Activated naive CD4-positive, alpha-beta T cell treated with anti-CD3 and anti-CD28 coated beads, Interleukin-2, amount 50 U/mL, for 16 hours (primary cell): ENCODE measurements at places on chromosomes 3 and 15.

- no peak for DNase-seq
Observed at GRCh38 chr3:137471130-137471529, 293.0 kb upstream of the SOX14 start.

- no peak for DNase-seq
Observed at GRCh38 chr15:75131269-75131643, 70.4 kb upstream of the C15orf39 start.

DNA sequence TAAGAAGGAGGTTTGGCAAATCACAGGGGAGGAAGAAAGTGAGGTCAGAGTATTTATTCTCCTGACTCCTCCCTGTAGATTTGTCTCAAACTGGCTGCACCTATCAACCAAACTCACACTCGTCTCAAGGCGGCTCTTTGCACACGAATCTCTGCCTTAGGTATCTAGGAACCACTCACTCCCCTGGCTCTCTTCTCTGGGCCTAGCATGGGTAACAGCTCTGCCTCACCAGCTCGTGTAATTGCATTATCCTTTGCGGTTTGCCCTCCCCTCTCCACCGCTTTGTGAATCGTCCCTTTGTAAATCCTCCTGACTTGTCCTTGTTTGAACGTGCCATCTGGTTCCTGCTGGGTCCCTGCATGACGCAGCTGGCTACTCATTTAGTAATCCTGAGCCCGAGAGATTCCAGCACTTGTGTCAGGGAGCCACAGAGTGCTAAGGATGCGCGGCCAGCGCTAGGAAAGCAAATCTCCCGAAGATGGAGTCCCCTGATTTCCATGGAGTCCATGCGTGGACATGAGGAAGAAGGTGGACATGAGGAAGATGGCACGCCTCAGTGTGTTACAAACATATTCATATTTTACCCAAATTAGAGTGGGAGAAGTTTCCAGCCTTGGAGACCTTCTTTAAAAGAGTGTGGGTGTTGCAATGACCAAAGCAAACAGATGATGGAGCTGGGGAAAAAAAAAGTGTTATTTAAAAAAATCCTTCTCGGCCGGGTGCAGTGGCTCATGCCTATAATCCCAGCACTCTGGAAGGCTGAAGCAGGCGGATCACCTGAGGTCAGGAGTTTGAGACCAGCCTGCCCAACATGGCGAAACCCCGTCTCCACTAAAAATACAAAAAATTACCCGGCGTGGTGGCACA lies 26.7 kb downstream of the NRROS start:
- no peak for DNase-seq

DNA sequence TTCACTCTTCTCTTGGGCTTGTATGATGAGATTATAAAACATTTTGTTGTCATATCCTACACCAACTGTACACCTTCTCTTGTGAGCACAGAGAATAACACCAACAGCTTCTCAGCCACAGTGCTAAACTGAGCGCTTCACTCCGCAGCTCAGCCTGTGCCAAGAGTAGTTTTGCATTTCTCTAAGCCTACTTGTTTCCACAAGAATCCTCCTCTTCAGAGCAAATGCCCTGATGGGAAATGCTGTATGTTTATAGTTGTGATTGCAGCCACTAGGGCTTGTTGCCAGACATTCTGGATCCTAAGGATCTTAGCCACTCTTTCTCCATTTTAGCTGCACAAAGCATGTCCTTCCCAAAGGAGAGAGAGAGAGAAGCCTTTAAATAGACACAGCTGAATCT lies 138.8 kb upstream of the PLXND1 start:
- no peak for DNase-seq

GRCh38 chr3:87856126-87856525 lies 202.7 kb downstream of the CGGBP1 start:
- no peak for DNase-seq

DNA sequence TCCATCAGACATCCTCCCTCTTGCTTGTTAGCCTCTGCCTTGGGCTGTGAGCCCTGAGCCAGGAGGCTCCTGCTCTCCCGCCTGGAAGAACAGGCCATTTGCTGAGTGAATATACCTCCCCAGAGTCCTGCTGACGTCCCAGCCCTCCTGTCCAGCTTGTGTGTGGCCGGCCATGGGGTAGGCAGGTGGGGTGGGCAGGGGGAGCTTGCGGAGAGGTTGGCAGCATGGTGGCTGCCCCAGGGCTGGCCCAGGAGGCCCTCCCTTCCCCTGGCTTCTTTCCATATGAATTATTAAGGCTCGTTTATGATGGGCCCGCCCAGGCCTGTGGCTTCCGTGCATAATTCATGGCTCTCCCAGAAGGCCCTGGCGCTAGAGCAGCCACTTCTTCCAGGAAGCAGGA lies 18.7 kb downstream of the CACNA2D2 start:
- no peak for DNase-seq

- peak; percentile 59 for DNase-seq
Observed at GRCh38 chr15:70559265-70560239, 203.8 kb downstream of the UACA start.

DNA sequence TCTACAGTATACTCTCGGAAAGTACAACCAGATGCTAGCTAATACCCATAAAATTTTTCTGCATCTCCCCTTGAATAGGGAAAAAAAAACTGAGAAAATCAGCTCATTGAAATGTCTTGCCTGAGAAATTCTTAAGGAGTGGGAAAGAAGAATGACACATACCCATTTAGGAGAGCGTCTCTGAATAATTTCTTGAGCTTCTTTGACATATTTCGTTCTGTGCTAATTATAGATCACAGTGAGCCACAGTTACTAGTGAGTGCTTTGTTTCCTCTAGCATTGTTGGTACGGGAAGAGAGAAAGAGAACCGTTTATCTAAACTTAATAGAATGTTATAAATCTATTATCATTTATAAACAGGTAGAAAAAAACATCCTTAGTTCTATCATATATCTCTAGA lies 588.4 kb downstream of the UNC13C start:
- no peak for DNase-seq

DNA sequence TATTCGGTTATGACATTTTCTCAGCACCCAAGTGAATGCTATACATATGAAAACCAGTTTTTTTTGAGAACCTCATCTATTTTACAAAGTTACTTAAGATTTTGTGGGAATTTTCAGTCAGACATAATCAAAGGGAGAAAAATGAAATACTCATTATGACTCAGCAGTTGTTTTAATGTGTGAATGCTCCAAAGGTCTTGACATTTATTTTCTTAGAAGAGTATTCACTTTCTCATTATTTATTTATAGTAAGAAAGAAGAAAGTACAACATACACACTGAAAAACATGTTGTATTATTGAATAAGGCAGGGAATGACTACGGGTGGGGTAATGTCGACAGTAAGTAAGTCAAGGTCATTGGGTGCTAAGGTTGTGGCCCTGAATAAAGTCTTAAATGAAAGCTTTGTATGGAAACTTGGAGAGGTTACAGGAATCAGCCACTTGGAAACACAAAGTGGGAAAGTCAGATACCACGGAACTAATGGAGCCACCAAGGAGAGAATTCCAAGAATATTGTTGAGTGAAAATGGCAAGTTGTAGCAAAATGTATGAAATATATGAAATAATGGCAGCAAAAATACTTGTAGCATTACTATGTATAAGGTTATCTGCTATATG lies 844.5 kb downstream of the TBL1XR1 start:
- DNase-seq: no peak

DNA sequence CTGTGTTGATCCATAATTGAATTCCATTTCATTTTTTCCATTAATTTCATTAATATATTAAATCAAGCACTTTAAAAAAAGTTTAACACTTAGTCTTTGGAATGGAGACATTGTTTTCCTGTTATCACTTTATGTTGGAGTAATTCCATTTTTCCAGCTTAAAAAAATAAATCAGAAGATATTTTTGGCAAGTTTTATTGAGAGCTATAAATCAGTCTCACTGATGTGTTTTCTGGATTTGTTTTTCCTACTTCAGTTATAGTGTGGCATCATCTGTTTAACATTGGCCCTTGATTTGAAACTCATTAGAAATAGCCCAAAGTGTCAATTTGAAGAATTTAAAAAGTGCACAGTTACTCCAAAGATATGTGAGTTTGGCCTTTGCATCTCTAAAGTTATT lies 53.1 kb downstream of the MAP2K5 start:
- DNase-seq: no peak

DNA sequence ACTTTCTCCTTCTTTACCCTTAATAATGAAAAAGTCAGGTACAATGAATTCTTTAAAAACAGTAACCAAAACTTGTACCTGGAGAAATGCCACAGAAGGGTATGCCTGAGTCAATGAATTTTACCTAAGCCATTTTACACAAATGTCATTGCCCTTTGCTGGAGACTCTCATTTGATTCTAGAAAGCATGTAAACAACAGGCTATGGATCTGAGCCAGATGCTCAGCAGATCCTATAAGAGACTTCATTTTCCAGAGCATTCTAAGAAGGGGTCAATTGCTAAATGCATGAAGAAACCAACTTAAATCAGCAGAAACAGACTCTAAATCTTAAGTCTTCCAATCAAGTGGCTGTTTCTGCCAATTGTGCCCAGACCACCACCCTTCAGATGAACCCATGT lies 83.8 kb upstream of the GALNT15 start:
- DNase-seq: no peak

DNA sequence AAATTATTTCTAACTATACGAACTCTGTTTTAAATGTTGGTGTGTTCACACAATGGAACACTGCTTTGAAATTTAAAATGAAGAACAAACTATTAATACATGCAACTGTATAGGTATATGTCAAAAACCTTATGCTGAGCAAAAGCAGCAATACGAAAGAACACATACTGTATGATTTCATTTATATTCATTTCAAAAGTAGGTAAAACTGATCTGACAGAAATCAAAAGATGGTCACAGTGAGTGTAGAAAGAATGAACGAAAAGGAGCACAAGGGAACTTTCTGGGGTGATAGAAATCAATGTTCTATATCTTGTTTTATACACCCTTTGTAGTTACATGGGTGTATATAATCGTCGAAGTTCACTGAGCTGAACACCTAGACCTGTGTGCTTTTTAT lies 12.6 kb downstream of the ATP8B4 start:
- no peak for DNase-seq

- no peak for DNase-seq
Observed at GRCh38 chr3:29718661-29719065, 437.8 kb downstream of the RBMS3 start.

DNA sequence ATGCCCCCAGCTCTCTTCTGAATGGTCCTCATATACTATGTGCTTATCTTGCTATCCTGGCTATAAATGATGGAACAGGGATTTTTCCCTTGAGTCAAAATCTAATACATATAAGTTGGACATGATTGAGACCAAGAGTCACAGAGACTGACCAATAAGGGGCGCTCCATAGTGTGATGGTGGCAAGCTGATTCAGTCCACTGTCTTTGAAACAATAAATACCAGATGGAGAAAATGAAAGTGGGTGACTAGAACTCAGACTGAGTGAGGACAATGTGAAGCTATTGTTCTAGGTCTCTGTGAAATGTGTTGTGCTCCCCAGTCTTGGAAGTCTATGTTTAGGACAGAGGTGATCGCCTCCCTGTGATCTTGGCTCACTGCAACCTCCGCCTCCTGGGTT lies 10.6 kb upstream of the FSTL1 start:
- DNase-seq: no peak

DNA sequence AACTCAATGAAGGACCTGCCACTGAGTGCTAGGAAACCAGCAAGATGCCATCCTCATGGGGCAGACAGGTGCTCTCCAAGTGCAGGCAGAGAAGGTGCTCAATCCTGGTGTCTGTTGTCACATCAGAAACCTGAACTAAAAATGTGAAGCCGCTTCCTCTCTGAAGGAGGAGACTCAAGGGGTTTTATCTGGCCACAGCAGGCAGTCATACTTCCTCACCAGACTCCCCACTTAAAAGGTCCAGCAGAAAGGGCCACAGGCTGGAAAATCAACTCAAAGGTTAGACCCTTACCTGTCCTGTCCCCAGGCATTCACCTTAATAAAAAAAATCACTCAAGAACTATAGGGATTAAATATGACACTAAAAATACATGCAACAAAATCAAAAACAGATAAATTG lies 4.8 kb downstream of the CCDC12 start:
- no peak for DNase-seq

GRCh38 chr15:27222479-27222878 lies 251.5 kb downstream of the GABRG3 start:
- no peak for DNase-seq
